ENCODE measurements at places on chromosomes 16 and 17.
A peak's percentile ranks its signal among the peaks of the same experiment; 100 is the strongest.

- DNase-seq = no peak
Observed at GRCh38 chr17:78458736-78459335, 80.4 kb downstream of the PGS1 start.

DNA sequence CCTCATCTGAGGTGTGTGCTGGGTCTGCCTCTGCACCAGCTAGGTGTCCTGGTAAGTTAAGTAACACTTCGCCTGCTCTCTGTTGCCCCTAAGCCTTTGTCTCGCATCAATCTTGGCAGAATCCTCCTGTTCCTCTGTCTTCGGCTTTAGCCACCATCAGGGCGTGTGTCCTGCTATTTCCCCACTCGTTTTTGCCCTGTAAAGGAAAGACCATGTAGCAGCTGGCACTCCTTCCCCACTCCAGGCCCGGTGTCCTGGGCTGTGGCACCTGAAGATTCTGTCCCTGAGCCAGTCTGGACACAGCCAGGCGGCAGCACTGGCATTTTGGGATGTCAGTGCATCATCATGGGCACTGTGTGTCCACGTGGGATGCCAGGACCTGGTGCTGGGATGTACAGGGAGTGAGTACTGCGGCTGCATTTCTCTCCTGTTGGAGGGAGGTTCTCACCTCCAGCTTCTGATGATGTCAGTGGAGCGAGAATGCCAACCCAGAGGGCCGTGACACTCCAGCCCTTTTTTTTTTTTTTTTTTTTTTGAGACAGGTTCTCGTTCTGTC is 26.2 kb upstream of the FOXK2 start:
- DNase-seq = no peak

DNA sequence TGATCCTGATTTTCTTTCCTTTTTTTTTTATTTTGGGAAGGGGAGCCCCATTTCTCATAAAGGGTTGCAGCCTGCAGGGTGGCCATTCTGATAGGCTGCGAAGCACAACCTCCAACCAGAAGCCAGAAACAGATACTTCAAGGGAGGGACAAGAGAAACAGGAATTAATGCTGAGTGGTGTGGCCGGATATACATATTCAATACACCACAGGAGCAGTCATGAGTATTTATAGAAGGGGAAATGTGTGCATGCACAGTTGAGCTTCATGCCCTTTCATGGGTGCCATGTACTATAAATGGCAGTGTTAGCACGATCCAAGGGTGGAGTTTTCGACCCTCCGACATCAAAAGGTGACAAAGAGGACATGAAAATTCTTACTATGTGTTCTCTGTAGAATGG is 320.8 kb downstream of the CBLN1 start:
- DNase-seq = peak; percentile 18

DNA sequence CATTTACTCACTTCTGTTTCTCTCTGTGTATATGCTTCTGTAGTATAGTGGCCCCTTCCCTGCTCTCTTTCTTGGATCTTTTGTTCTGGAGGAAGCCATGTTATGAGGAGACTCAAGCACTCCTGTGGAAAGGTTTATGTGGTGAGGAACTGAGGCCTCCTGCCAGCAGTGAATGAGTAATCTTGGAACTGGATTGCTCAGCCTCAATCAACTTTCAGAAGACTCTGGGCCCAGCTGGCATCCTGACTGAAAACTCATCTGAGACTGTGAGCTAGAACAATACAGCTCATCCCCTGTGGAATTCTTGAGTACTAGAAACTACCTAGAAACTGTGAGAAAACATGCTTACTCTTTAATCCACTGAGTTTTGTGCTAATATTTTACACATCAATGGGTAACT is 133.1 kb upstream of the ZKSCAN2 start:
- DNase-seq = no peak

DNA sequence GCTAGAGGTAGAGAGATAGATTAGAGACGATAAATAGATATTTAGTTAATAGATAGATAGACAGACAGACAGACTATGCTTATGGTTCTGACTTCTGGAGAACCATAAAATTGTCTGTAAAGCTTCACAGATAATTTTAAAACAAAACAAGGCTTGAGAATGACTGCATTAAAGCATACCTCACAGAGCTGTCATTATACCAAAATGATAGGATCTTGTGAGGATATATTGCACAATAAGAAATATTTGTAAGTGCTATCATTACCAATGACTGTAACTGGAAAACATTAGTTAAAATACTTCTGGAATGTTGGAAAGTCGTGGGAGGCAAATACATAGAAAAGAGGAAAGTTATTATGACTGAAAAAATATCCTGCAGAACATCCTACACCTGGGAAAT is 3.6 kb upstream of the OR1E1 start:
- DNase-seq = no peak

- no peak for DNase-seq
Observed at GRCh38 chr16:80554033-80554432, 13.2 kb downstream of the DYNLRB2 start.

DNA sequence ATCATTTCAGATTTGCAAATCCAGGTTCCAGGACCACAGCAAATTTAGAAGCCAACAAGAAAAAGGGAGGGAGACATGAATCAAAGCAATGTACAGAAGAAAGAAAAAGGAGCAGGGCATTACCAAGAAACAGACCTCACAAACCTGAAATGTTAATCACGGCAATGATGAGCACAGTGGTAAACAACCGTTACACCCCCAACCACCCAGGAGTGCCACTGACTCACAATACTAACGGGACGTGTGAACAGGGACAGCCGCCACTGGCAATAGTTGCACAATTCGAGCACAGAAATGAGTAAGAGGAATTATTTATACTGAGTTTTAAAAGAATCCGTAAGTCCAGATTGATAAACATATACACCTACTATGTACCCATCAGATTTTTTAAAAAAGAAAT is 13.8 kb downstream of the USP22 start:
- peak; percentile 46 for DNase-seq

- no peak for DNase-seq
Observed at GRCh38 chr17:80905586-80906230, 85.9 kb upstream of the CHMP6 start.

- DNase-seq = peak; percentile 63
Observed at GRCh38 chr17:17890773-17891759, 54.3 kb upstream of the SREBF1 start.

- no peak for DNase-seq
Observed at GRCh38 chr17:48290378-48290777, 139.6 kb downstream of the SKAP1 start.

- peak; percentile 64 for DNase-seq
Observed at GRCh38 chr17:48612854-48613691, 2.0 kb downstream of the HOXB8 start.

GRCh38 chr17:9645851-9646545 is 681 bp downstream of the USP43 start:
- no peak for DNase-seq

GRCh38 chr17:489758-490329 is 137.2 kb upstream of the RPH3AL start:
- peak; percentile 63 for DNase-seq

- no peak for DNase-seq
Observed at GRCh38 chr16:16146380-16147315, 76.6 kb downstream of the ABCC6 start.

GRCh38 chr17:17833658-17834357 is 3.0 kb downstream of the SREBF1 start:
- DNase-seq = no peak

GRCh38 chr17:71203953-71204352 is 916.9 kb upstream of the SOX9 start:
- peak; percentile 66 for DNase-seq
